ENCODE measurements at places on chromosomes 11 and 22.

DNA sequence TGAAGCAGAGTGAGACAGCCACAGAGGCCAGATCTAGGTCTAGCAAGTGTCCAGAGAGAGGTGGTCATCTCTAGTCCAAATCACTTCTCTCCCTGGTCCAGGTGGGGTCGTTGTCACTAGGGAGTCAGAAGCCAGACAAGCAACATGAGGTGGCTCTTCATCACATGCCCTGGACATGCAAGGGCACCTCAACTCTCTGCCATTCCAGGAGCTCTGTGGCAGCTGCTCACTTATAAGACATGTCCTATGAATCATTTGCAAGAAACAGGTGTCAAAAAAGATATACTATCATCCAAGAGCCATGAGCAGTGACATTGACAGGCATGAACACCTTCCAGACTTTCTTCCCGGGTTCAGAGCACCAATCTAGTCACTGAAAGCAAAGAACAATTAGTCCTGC lies 130.8 kb downstream of the GALNT18 start:
- no peak overlapping the region for H3K4me3 ChIP-seq
- H3K27ac ChIP-seq = no peak overlapping the region
- H3K27me3 ChIP-seq = no peaks in the 10 kb centered on the region

GRCh38 chr22:19680911-19681862 lies 33.1 kb upstream of the SEPTIN5 start:
- no peak overlapping the region for H3K27ac ChIP-seq
- no peak overlapping the region for H3K4me3 ChIP-seq
- H3K27me3 ChIP-seq = no peaks in the 10 kb centered on the region

DNA sequence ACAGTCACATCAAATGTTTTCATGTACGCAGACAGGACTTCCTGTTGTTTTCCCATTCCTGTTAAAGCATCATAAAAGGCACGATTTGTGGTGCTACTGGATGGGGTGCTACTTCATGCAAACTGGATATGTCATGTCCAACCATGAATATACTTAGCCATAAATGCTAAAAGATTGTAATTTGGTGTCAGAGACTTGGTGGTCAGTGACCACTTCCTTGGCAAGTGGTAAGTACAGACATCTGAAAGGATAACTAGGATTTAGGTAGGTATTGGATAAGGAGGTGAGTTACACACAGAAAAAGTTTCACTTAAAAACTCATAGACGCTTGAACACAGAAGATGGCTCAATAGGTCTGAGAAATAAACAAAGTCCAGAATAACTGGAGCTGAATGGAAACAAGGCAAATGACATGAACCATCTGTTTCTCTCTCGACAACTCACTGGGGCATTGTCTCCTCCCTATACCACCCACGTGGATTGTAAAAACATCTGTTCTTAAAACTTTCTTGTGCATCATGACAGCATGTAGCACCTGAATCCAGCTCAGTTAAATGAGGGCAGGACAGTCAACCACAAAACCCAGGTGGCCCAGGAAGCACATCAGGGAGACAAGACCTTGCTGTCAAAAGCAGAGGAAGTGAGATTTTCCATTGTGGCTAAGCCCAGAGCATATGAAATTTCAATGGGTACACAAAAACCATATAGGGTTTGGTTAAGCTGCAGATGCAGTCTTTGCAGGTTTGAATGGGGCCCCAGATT lies 22.1 kb upstream of the IGLL5 start:
- no peaks in the 10 kb centered on the region for H3K36me3 ChIP-seq
- no peak overlapping the region for H3K27ac ChIP-seq
- no peak for DNase-seq
- H3K27me3 ChIP-seq = no peaks in the 10 kb centered on the region
- no peaks in the 10 kb centered on the region for H3K4me1 ChIP-seq

GRCh38 chr11:78414321-78415051 lies 3.1 kb downstream of the GAB2 start:
- no peaks in the 10 kb centered on the region for H3K27me3 ChIP-seq
- H3K36me3 ChIP-seq = peaks cover 11% of the 10 kb centered on the region
- no peak overlapping the region for H3K4me3 ChIP-seq
- no peak for DNase-seq
- H3K4me1 ChIP-seq = no peaks in the 10 kb centered on the region

DNA sequence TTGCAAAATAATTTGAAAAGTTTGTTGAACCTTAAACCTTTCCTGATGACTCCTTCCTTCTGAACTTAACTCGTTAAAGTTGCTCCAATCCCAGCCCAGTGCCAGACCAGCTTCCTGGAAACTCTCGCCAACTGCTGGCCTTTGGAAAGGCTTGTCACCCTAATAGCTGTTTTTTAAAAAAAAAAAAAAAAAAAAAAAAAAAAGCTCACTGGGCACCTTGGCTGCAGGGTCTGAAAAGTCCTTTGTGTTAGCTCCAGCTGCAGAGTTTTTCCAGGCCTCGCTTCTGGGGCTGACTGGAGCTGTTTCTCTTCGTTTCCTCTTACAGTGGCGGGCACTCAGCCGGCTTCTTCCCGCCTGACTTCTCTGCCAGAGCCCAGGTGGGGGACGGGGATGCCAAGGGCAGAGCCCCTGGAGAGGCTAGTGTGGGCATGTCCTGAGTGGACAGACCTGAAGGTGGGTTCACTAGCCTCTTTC lies 25.1 kb downstream of the KCNQ1OT1 start:
- peak; percentile 52 for DNase-seq
- H3K27ac ChIP-seq = no peak overlapping the region
- no peaks in the 10 kb centered on the region for H3K27me3 ChIP-seq
- H3K4me1 ChIP-seq = peaks cover 2% of the 10 kb centered on the region
- H3K4me3 ChIP-seq = no peak overlapping the region

DNA sequence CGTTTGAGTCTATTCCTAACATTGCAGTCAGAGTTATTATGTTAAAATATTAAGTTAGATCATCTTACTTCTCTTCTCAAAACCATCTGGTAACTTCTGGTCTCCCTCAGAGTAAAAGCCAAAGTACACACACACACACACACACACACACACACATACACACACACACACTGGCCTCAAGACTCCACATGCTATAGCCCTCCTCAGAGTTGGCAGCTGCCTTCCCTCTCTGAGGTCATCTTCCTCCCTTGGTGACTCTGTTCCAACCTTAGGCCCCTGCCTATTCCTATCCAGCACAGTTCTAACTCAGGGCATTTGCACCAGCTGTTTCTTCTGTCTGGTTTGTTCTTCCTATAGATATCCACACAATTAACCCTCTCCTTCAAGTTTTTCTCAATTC lies 272.0 kb upstream of the SESN3 start:
- no peaks in the 10 kb centered on the region for H3K36me3 ChIP-seq
- no peaks in the 10 kb centered on the region for H3K4me1 ChIP-seq
- DNase-seq = no peak
- H3K27me3 ChIP-seq = no peaks in the 10 kb centered on the region
- no peak overlapping the region for H3K27ac ChIP-seq
- no peak overlapping the region for H3K4me3 ChIP-seq

GRCh38 chr11:118002541-118003423 lies 16.6 kb downstream of the IL10RA start:
- peak overlapping the region; percentile 18 for H3K27ac ChIP-seq
- DNase-seq = no peak
- no peaks in the 10 kb centered on the region for H3K4me1 ChIP-seq
- H3K4me3 ChIP-seq = no peak overlapping the region

- no peak overlapping the region for H3K27ac ChIP-seq
- H3K27me3 ChIP-seq = no peaks in the 10 kb centered on the region
- no peaks in the 10 kb centered on the region for H3K4me1 ChIP-seq
- no peaks in the 10 kb centered on the region for H3K36me3 ChIP-seq
- H3K4me3 ChIP-seq = no peak overlapping the region
- DNase-seq = peak; percentile 70
Measured at GRCh38 chr11:116732271-116733042, 40.3 kb downstream of the BUD13 start.

DNA sequence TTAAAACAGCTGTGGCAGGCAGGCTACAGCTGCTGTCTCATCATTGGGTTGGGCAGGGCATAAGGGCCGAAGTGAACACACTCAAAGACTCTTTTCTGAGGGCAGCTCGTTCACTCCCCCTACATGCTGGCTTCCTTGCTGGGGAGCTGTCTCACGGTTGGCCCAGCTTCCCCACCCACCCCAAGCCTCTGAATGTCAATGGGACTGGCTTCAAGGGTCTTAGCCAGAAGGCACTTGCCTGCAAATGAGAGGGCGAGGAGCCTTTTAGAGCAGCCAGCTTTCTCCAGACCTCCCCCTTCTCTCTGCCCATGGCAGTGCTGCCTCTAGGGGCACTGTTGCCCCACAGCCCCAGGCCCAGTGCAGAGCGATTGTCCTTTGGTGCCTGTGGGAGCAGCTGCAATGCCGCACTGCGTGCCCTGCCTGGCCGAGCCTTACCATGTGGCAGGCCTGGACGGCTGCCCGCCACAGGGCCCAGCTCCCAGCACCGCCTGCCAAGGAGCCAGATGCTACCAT lies 94.7 kb upstream of the RASSF10 start:
- H3K4me1 ChIP-seq = peaks cover 2% of the 10 kb centered on the region
- no peak overlapping the region for H3K4me3 ChIP-seq
- H3K27ac ChIP-seq = peak overlapping the region; percentile 59
- peak; percentile 83 for DNase-seq
- no peaks in the 10 kb centered on the region for H3K36me3 ChIP-seq
- H3K27me3 ChIP-seq = no peaks in the 10 kb centered on the region

GRCh38 chr11:12455938-12456337 lies 78.6 kb downstream of the PARVA start:
- H3K4me3 ChIP-seq = no peak overlapping the region
- peaks cover 63% of the 10 kb centered on the region for H3K4me1 ChIP-seq
- DNase-seq = no peak

GRCh38 chr11:106061954-106062949 lies 14.9 kb downstream of the KBTBD3 start:
- H3K4me1 ChIP-seq = no peaks in the 10 kb centered on the region
- no peak overlapping the region for H3K27ac ChIP-seq
- no peak overlapping the region for H3K4me3 ChIP-seq
- no peaks in the 10 kb centered on the region for H3K36me3 ChIP-seq
- no peaks in the 10 kb centered on the region for H3K27me3 ChIP-seq
- no peak for DNase-seq

GRCh38 chr11:57793351-57794115 lies 31.9 kb downstream of the CTNND1 start:
- no peaks in the 10 kb centered on the region for H3K27me3 ChIP-seq
- peaks cover 11% of the 10 kb centered on the region for H3K4me1 ChIP-seq
- peaks cover 45% of the 10 kb centered on the region for H3K36me3 ChIP-seq
- no peak for DNase-seq
- peak overlapping the region; percentile 56 for H3K27ac ChIP-seq

DNA sequence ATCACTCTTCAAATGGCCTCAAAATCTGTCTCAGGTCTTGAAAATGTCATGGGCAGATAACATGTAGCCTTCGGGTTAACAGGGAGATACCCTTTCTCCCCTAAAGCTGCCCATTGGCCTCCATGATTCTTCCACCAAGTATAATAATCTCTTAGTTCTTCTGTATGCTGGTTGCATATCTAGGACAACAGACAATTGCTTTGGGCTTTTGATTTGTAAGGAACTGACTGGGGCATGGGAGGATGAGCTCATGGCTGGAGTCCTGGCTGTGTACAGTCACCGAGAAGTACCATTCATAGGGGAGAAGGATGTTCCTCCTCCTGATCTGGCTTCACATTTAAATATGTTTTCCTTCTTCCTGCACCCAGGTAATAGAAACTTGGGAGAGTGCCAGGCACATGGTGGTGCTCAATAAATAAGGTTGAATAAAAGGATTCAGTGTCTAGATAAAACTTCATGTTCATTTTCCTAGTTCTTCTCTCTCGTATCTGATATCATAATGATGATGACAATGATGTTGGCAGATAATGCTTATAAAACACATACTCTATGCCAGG lies 2.8 kb upstream of the AMPD3 start:
- H3K27me3 ChIP-seq = no peaks in the 10 kb centered on the region
- no peak for DNase-seq
- H3K4me1 ChIP-seq = no peaks in the 10 kb centered on the region
- H3K36me3 ChIP-seq = no peaks in the 10 kb centered on the region

GRCh38 chr11:22344081-22344480 lies 5.9 kb downstream of the SLC17A6 start:
- no peaks in the 10 kb centered on the region for H3K4me1 ChIP-seq
- no peak overlapping the region for H3K4me3 ChIP-seq
- peaks cover 10% of the 10 kb centered on the region for H3K27me3 ChIP-seq

DNA sequence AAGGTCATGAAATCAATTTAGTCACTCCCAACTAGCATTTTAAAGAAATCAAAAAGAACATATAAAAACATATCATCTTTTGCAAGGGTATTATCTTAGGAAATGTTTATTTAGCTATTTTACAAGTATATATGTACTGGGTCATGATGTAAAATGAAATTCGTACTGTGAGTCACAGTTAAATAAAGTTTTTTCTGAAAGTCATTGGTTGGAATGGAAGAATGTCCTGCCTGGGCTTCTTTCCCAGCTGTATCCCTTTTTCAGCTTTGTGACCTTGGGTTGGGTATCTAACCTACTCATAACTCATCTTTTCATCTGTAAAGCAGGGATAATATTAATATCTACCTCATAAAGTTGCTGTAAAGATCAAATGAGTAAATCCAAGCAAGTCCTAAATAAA lies 15.7 kb downstream of the FDX1 start:
- H3K36me3 ChIP-seq = peaks cover 4% of the 10 kb centered on the region
- H3K4me1 ChIP-seq = no peaks in the 10 kb centered on the region
- no peak overlapping the region for H3K4me3 ChIP-seq
- H3K27ac ChIP-seq = no peak overlapping the region
- no peak for DNase-seq

DNA sequence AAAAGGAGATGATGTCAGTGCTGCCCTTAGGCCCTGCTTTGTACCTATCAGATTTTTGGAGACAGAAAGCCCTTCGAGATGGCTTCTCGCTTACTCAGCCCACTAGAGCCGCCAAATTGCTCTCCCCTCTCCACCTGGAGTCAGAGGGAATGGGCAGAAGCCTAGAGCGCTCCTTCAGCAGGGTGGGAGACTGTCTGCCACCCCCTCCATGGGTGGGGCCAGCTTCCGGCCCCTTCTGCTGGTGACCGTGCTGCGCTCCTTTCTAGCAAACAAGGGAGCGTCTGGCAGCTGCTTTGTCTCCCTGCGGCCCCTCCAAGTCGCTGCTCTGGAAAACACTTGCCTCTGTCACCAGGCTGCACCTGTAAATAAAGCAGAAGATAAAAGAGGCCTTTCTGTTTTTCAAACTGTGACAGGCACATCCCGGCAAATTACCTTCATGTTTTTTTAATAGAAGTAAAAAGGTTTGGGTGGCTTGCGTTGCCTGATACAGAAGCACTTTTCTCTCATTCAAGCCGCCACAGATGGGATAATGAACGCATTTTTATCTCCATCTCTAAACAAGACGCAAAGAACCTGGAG lies 145.7 kb upstream of the NECTIN1 start:
- DNase-seq = no peak
- H3K4me3 ChIP-seq = no peak overlapping the region
- H3K27ac ChIP-seq = no peak overlapping the region

- DNase-seq = no peak
- no peak overlapping the region for H3K4me3 ChIP-seq
- no peaks in the 10 kb centered on the region for H3K27me3 ChIP-seq
- no peaks in the 10 kb centered on the region for H3K36me3 ChIP-seq
- no peak overlapping the region for H3K27ac ChIP-seq
- H3K4me1 ChIP-seq = no peaks in the 10 kb centered on the region
Measured at GRCh38 chr22:19610518-19611253, 86.5 kb upstream of the CLDN5 start.

GRCh38 chr11:40716344-40717130 lies 742.9 kb downstream of the LRRC4C start:
- H3K36me3 ChIP-seq = no peaks in the 10 kb centered on the region
- H3K4me3 ChIP-seq = no peak overlapping the region
- H3K27me3 ChIP-seq = no peaks in the 10 kb centered on the region
- no peak for DNase-seq

- H3K27me3 ChIP-seq = no peaks in the 10 kb centered on the region
- no peak overlapping the region for H3K4me3 ChIP-seq
- H3K36me3 ChIP-seq = no peaks in the 10 kb centered on the region
- no peak for DNase-seq
Measured at GRCh38 chr11:17861036-17861755, 126.6 kb downstream of the KCNC1 start.

GRCh38 chr11:115226556-115226955 lies 277.7 kb downstream of the CADM1 start:
- no peak overlapping the region for H3K4me3 ChIP-seq
- no peaks in the 10 kb centered on the region for H3K4me1 ChIP-seq
- no peak overlapping the region for H3K27ac ChIP-seq
- no peaks in the 10 kb centered on the region for H3K36me3 ChIP-seq

Data from ascending aorta (tissue), 2 donors.